SK-N-SH (cell line): ENCODE measurements at places on chromosomes 16 and 17.
A peak's percentile ranks its signal among the peaks of the same experiment; 100 is the strongest.

GRCh38 chr17:72571813-72572396 is 451.1 kb downstream of the SOX9 start:
- no peak for DNase-seq

DNA sequence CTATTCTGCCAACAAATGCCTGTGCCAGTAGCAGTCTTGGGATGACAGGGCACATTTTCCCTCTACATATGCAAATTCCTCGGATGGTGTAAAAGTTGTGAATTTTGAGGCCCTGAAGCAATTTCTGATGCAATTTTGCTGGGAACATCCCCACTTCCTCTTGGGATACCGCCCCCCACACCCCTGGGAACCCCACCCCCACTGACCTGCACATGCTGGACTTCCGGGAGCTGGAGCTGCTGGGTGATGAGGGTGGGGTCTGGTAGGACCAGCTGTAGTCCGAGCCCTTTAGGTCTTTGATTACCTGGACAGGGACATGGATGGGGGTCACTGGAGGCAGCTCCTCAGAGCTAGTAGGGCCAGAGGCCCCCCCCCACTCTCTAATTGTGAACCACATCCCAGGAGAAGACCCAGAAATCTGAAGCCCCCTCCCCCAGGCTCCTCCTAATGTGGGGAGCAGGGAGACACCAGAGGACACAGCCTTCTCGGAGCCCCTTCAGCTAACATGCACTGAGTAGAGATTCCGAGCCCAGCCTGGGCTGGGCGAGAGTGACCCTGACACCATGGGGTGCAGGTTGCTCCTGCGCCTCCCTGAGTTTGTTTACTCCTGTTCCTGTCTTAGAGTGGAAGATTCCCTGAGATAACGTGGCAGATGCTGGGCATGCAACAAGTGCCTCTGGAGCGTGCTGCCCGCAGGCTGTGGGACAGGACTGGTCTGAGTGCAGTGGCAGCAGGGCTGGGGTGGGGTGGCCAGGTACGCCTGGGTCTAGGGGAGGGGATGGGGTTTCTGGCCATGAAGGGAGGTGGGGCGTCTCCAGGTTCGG is 9.0 kb downstream of the MTSS2 start:
- peak; percentile 16 for DNase-seq

- peak; percentile 70 for DNase-seq
Observed at GRCh38 chr16:85528528-85529387, 84.4 kb upstream of the GSE1 start.

- DNase-seq = no peak
Observed at GRCh38 chr16:78446486-78446885, 347.0 kb downstream of the WWOX start.

DNA sequence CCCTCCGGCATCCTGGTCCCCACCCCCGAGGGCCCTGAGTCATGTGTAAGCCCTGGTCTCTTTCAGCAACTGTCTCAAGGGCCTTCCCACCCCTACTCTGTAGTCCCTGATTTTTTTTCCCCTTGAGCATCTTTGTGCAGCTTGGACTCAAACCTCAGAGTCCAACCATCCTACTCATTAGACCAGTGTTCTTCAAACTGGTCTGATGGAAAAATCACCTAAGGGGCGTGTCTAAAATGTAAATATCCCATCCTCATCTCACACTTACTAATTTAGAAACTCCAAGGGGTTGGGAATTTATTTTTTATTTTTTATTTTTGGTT is 624 bp downstream of the G6PC3 start:
- DNase-seq = no peak

DNA sequence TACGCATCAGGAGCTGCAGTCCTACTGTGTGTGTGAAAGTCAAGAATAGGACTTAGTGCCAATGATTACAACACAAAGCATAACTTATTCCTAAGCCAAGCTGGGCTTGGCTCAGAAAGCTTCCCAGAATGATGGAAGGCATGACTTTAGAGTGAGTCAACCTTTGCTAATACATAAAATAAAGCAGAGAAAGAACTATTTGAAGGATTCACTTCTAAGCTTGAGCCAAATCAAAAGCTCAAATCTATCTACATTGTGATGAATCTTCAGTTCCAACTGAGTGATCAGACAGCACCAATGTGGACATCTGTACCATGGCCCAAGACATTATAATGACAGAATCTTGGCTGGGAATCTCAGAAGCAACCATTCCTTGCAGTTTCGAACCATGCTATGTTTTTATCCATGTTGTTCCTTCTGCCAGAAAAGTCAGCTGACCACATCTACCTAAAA is 41.4 kb downstream of the SMG6 start:
- no peak for DNase-seq

DNA sequence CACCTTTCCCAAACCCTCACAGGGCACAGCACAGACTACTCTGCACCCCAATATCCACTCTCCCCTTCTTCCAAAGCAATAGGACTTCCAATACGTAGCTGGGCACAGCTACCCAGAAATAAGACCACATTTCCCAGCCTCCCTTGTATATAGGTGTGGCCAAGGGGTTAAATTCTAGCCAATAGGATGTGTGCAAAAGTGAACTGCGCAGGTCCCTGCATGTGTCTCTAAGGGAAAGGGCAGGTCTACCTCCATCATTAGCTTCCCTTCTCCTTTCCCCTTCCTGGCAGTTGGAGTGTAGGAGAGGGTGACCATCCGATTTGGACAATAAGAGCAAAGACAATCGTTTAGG is 25.5 kb upstream of the SNN start:
- DNase-seq = no peak

GRCh38 chr17:8192070-8192815 is 2.3 kb upstream of the BORCS6 start:
- DNase-seq = peak; percentile 82

DNA sequence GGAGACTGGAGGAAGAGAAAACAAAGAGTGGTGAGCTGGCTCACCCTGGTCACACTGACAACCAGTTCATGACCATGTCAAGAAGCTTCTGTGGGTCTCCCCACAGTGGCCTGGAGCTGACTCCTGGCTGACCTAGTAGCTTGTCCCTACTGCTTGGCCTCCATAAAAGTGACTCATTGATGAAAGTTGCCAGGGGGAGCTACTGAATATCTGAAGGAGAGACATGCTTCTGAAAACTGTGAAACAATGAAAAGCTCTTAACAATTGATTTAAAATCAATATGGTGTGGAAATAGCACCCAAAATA is 22.0 kb downstream of the SMPD3 start:
- DNase-seq = no peak

DNA sequence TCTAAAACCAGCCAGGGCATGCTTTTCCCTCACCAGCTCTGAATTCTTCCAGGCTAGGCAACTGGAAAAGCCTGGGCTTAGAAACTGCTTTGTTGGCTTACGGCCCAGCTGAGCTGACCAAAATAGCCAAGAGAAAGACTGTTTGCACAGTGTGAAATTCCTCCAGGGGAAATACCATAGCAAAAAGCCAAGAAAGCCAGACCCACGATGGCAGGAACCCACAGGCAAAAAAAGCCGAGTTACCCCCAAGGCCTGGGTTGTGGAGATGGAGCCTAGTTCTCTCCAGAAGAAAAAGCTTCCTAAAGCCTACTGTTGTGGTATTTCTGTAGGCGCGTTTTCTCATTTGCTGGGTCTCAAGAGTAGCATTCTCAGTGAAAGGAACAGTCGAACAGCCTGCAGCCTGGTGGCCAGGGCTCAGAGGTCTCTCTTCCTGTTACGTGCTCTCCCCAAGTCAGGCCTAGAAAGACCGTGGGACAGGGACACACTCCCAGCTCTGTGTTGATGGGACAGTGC is 9.2 kb downstream of the SP2 start:
- DNase-seq = no peak

- DNase-seq = no peak
Observed at GRCh38 chr16:82582975-82583374, 43.8 kb upstream of the CDH13 start.

- DNase-seq = no peak
Observed at GRCh38 chr16:74577882-74578366, 29.0 kb downstream of the GLG1 start.

- no peak for DNase-seq
Observed at GRCh38 chr17:7109461-7110322, 4.9 kb downstream of the ASGR2 start.

- DNase-seq = no peak
Observed at GRCh38 chr17:80691784-80692183, 147.1 kb downstream of the RPTOR start.

DNA sequence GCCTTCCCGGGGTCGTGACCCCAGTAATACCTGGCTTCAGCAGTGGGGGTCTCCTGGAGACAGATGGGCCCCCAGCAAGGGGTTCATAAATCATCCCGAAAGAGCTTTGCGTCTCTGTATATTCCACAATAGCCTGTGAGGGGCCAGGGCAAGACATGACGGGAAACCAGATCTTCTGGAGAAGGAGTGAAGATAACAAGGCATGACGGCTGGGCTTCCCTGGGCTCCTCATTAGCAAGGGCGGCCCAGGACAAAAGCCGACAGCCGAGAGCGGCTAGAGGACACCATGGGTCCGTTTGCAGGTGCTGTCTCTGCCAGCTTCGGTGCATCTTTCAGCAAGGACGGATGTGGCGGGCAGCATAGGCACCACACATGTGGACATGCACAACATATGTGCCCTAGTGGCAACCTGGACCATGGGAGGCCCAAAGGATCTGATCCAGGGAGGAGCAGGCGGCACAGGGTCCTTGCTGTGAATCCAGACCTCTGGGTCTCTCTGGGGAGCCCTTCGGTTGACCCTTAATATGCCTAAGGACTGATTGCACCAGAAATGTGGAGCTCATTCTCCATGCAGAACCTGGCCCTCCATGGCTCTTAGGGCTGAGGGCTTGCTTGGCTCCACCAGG is 136.9 kb upstream of the FOXF1 start:
- no peak for DNase-seq

DNA sequence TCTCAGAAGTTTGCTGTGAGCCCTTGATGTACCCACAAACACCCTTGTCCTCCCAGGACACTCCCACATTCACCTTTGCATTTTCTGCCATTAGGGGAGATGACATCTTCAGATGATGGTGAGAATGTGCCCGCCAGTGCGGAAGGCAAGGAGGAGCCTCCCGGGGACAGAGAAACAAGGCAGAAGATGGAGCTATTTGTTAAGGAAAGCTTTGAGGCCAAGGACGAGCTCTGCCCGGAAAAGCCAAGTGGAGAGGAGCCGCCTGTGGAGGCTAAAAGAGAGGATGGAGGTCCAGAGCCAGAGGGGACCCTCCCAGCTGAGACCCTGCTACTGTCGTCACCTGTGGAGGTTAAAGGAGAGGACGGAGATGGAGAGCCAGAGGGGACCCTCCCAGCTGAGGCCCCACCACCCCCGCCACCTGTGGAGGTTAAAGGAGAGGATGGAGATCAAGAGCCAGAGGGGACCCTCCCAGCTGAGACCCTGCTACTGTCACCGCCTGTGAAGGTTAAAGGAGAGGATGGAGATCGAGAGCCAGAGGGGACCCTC is 17.0 kb downstream of the TAF1C start:
- DNase-seq = no peak

DNA sequence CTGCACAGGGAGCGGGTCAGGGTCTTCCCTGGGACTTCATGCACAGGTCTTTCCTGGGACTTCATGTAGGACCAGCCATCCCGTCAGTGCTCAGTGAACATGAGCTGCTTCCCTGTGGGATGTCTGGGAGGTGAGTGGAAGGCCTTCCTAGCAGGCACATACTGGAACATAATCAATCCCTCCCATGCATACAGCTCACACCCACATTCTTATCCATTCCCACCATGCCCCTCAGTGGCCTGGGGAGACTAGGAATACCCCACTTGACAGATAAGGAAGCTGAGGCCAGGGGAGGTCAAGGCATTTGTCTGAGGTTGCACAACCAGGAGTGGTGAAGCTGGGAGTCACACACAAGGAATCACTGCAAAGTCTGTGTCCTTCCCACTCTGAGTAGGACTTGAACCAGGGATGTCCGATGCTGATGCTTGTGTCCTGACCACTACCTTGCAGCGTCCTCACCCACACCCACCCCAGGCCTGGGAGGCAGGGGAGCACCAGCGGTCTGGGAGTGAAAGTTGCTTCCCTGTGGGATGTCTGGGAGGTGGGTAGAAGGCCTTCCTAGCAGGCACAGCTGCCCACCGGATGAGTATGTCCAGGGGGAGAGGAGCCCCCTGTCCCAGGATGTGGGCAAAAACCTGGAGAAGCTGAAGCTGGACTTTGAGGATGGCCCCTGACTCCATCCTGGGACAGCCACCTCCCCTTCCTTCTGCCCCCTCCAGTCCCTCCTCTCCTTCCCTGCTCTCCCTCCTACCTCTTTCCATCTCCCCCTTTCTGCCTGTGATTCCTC is 1.0 kb upstream of the NLRC5 start:
- DNase-seq = no peak

DNA sequence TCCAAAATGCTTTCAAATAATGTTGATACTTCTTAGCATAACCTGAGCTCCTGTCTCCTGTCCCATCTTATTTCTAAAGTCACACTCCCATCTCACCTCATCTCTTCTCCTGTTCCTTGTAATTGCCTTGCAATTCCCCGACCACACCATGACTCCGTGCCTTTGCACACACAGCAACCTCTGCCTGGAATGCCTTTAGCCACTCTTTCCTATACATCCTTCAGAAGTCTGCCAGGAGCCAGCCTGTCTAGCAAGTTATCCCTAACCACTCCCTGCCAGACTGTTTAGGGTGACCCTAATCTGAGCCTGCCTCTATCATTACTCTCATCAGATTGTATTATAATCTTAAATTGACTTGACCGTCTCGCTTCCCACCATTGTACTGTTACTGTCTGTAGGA is 168.0 kb upstream of the NOG start:
- DNase-seq = no peak

DNA sequence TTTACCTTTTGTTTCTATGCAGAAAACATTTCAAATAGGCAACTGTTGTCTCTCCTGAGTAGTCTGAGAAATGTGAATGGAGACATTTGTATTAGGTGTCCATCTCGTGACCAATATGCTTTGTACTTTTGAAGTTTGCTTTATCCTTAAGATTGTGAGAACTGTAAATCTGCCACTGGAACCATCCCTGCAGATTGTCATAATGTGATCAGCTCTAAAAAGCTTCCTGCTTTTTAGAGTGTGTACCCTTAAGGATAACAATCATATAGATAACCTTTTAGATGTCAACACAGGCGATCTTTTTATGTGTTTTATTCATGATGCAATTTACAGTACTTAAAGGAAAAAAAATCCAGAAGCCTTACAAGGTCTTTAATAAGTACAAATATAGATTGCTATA is 63.5 kb downstream of the PRKCA start:
- DNase-seq = no peak

DNA sequence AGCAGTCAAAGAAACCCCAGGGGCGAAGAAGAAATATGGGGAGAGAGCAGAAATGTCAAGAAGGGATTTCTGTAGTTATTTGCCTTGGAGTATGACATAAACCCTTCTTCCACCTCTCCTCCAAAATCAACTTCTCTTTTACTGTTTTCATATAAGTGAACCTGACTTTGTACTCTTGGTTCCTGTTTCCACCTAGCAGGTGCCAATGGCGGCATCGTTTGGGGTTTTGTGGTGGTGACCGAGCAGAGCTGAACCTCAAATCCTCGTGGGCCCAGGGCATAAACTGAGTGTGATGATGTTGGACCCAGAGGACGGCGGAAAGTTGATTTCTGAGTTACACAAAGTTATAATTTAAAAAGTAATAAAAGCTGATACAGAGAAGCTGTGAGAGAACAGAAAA is 39.6 kb upstream of the PSMD7 start:
- DNase-seq = no peak
